ENCODE measurements at places on chromosomes 4 and X.

- H3K27me3 ChIP-seq = no peaks in the 10 kb centered on the region
- peak overlapping the region; percentile 11 for H3K27ac ChIP-seq
- no peaks in the 10 kb centered on the region for H3K36me3 ChIP-seq
These were observed 61.0 kb downstream of the STX18 start for GRCh38 chr4:4480685-4481398.

- no peak overlapping the region for H3K27ac ChIP-seq
- H3K36me3 ChIP-seq = no peaks in the 10 kb centered on the region
- H3K27me3 ChIP-seq = no peaks in the 10 kb centered on the region
- DNase-seq = no peak
- H3K4me3 ChIP-seq = no peak overlapping the region
These were observed 143.9 kb downstream of the RPS6KA6 start for GRCh38 chrX:84044051-84044450.

GRCh38 chr4:131613086-131613823 lies 1535.8 kb upstream of the PCDH10 start:
- no peak for DNase-seq
- H3K36me3 ChIP-seq = no peaks in the 10 kb centered on the region
- no peak overlapping the region for H3K4me3 ChIP-seq
- H3K27me3 ChIP-seq = no peaks in the 10 kb centered on the region

- no peak overlapping the region for H3K27ac ChIP-seq
- H3K4me1 ChIP-seq = peaks cover 2% of the 10 kb centered on the region
- no peaks in the 10 kb centered on the region for H3K36me3 ChIP-seq
- H3K4me3 ChIP-seq = no peak overlapping the region
- no peaks in the 10 kb centered on the region for H3K27me3 ChIP-seq
These were observed 605.2 kb upstream of the NR3C2 start for GRCh38 chr4:149047368-149047767.

DNA sequence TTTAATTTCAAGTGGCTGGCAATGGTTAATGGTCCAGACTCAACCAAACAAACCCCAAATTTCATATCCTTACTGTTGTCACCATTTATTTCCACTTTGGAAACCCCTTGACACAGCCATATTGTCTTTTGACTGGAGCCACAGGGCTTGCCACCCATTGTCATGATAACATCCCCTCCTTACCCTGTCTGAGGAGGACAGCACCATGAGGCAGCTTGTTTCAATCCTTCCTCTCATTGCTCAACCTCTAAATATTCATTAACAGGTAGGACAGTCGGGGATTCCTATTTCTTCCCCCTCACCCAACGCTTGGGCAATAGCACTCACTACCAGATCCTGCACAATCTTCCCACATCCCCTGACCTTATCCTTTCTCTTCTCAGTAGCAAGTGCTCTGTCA lies 92.1 kb downstream of the CEP135 start:
- no peak for DNase-seq
- H3K27ac ChIP-seq = no peak overlapping the region
- peaks cover 3% of the 10 kb centered on the region for H3K4me1 ChIP-seq
- no peaks in the 10 kb centered on the region for H3K36me3 ChIP-seq
- no peak overlapping the region for H3K4me3 ChIP-seq
- no peaks in the 10 kb centered on the region for H3K27me3 ChIP-seq

DNA sequence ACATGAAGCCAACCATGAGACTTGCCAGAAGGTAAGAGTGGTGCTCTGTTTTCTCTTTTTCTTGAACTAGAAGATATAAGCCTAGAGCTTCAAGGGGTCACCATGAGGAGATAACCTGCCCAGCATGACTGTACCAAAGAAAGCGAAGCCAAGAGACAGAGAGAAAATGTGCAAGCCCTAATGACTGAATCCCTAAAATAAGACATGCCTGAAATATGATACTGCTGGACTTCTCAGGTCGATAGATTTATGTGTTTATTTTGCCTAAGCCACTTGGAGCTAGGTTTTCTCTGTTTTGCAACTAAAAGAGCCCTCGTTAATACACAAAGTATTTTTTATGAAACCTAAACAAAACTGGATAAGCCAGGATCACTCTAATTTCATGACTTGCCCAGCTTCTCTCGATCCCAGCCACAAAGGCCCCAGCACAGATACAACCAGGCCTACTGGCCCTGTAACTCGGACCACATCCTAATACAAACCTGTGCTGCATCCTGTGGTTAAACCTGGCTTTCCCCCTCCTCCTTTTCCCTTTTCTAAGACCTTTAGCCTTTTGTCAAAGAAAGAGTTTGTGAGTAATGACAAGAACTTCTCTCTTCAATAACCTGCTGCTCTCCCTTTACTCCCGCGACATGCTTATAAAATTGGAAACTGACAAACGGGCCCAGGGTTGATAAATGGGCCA lies 185.8 kb downstream of the APBB2 start:
- DNase-seq = no peak
- no peaks in the 10 kb centered on the region for H3K36me3 ChIP-seq

DNA sequence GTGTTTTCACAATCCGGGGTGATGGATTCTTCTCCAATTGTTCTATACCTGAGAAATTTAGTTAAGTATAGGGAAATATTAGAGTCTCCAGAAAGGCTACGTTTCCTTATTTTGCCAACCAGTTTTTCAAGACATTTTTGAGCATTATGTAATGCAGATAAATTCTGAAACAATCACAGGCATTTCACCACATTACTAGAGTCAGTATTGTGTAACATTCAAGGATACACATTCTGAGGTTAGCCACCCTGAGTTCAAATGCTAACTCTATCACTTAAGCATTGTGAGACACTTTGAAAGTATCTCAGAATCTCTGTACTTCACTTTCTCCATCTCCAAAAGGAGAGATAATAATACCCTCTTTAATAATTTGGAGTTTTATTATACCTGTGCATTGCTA lies 10.6 kb downstream of the SULT1B1 start:
- H3K4me3 ChIP-seq = no peak overlapping the region
- no peaks in the 10 kb centered on the region for H3K27me3 ChIP-seq
- no peaks in the 10 kb centered on the region for H3K4me1 ChIP-seq
- no peak for DNase-seq

DNA sequence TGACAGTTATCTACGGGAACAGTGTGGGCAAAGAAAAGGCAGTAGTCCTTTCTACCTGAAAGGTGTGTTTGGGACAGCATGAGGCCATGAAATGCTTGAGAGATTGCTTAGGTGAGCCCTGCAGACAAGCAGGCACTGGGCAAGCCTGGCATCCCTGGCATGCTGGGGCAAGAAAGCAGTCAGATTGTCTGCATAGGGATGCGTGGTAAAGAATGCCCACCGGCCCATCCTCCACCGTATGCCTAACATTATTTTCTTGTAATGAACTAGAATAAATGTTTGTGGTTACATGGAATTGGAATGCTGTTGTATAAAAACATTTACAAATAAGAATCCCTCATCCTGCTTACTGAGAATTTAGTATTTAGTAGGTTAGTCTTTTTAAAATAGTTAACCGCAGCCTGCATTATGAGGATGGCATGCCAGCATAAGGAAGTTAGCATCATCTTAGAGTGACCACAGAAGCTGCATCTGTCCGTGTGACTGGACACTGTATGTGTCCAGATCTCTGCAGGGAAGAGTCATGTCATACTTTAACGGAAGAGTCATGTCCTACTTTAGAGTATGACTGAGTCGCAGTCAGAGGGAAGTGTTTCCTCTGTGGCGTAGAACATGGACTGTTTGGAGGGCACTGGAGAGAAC lies 18.9 kb downstream of the ZBTB49 start:
- no peaks in the 10 kb centered on the region for H3K27me3 ChIP-seq
- H3K27ac ChIP-seq = no peak overlapping the region
- H3K4me1 ChIP-seq = no peaks in the 10 kb centered on the region
- H3K4me3 ChIP-seq = no peak overlapping the region
- DNase-seq = no peak
- peaks cover 46% of the 10 kb centered on the region for H3K36me3 ChIP-seq

- H3K27ac ChIP-seq = no peak overlapping the region
- no peak overlapping the region for H3K4me3 ChIP-seq
- DNase-seq = no peak
- peaks cover 12% of the 10 kb centered on the region for H3K4me1 ChIP-seq
- no peaks in the 10 kb centered on the region for H3K27me3 ChIP-seq
These were observed 42.4 kb downstream of the NHS start for GRCh38 chrX:17417372-17417771.

- H3K27me3 ChIP-seq = no peaks in the 10 kb centered on the region
- peak; percentile 33 for DNase-seq
- no peak overlapping the region for H3K27ac ChIP-seq
These were observed 3.4 kb downstream of the ATP1B4 start for GRCh38 chrX:120365320-120365719.

- H3K27me3 ChIP-seq = peaks cover 21% of the 10 kb centered on the region
- no peaks in the 10 kb centered on the region for H3K4me1 ChIP-seq
- no peak overlapping the region for H3K4me3 ChIP-seq
- H3K36me3 ChIP-seq = no peaks in the 10 kb centered on the region
- no peak for DNase-seq
These were observed 45.9 kb downstream of the TSC22D3 start for GRCh38 chrX:107729558-107730297.

- DNase-seq = no peak
- no peaks in the 10 kb centered on the region for H3K4me1 ChIP-seq
- H3K27ac ChIP-seq = no peak overlapping the region
- H3K4me3 ChIP-seq = no peak overlapping the region
- no peaks in the 10 kb centered on the region for H3K27me3 ChIP-seq
These were observed 99.1 kb downstream of the PDLIM5 start for GRCh38 chr4:94550851-94551250.

GRCh38 chr4:105075045-105075444 lies 71.6 kb upstream of the TET2 start:
- H3K27me3 ChIP-seq = no peaks in the 10 kb centered on the region
- no peaks in the 10 kb centered on the region for H3K36me3 ChIP-seq
- no peaks in the 10 kb centered on the region for H3K4me1 ChIP-seq
- H3K27ac ChIP-seq = no peak overlapping the region
- DNase-seq = no peak

- H3K27ac ChIP-seq = peak overlapping the region; percentile 63
- DNase-seq = no peak
- no peaks in the 10 kb centered on the region for H3K36me3 ChIP-seq
These were observed 8.0 kb downstream of the KLF3 start for GRCh38 chr4:38672074-38672396.

DNA sequence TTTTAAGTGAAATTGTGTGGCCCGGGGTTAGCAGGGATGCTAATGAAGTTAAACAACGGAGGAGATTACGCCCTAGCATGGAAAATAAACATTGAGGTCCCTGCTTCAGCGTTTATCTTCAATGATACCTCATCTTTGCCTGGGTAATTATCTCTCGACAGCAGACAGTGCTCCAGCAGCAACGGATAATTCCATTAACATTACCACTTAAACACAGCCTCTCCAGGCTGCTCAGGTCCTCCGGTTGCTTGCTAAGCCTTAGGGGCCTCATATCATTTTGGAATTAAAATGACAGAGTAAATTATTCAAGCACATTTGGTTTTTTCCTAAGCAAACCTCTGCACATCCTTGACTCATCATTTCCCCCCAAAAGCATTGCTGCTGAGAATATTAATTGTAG lies 281.5 kb upstream of the KLF3 start:
- no peak overlapping the region for H3K4me3 ChIP-seq
- no peak overlapping the region for H3K27ac ChIP-seq
- peaks cover 7% of the 10 kb centered on the region for H3K4me1 ChIP-seq

- no peaks in the 10 kb centered on the region for H3K36me3 ChIP-seq
- no peak for DNase-seq
- H3K27me3 ChIP-seq = no peaks in the 10 kb centered on the region
- H3K4me3 ChIP-seq = no peak overlapping the region
These were observed 735.1 kb downstream of the GLUD2 start for GRCh38 chrX:121782544-121782943.

- H3K27me3 ChIP-seq = no peaks in the 10 kb centered on the region
- no peak overlapping the region for H3K4me3 ChIP-seq
These were observed 13.7 kb upstream of the ZNF185 start for GRCh38 chrX:152884171-152884570.

DNA sequence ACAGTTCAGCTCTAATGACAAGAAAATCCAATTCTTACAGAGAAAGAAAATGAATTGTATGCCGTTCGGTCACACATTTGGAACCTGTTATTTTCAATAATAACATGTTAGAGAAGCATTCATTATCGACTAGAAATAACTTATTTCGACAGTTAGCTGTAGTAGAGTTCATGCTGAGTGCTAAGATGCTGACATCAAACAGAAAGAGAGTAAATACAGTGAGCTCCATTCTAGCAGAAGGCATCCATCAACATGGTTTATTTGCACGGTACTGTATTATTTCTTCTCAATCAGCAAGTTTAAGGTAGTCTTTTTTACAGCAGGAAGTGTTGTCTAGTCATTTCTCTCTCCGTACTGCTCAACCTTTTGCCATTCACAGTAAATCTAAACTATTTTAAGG lies 732.1 kb downstream of the STIM2 start:
- H3K27ac ChIP-seq = no peak overlapping the region
- no peak for DNase-seq
- no peaks in the 10 kb centered on the region for H3K27me3 ChIP-seq
- H3K4me1 ChIP-seq = no peaks in the 10 kb centered on the region
- no peaks in the 10 kb centered on the region for H3K36me3 ChIP-seq

DNA sequence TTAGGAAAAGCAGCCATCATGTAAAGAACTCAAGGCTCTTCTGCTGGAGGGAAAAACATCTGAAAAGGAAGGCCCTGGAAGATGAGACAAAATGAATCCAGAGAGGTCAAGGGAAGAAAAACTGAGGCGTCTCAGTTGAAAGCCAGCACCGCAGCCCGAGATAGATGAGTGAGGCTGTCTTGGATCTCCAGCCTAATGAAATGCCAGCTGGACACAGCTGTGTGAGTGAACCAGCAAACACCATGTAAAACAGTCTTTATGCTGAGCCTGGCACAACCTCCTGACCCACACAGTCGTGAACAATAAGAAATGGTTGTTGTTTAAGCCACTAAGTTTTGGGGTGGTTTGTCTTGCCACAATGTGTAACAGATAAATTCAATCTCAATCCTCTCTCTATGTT lies 48.6 kb upstream of the RASL11B start:
- H3K36me3 ChIP-seq = no peaks in the 10 kb centered on the region
- no peaks in the 10 kb centered on the region for H3K27me3 ChIP-seq
- no peak overlapping the region for H3K4me3 ChIP-seq
- no peak overlapping the region for H3K27ac ChIP-seq

- H3K4me1 ChIP-seq = no peaks in the 10 kb centered on the region
- no peaks in the 10 kb centered on the region for H3K36me3 ChIP-seq
- no peak overlapping the region for H3K4me3 ChIP-seq
These were observed 344.6 kb upstream of the LCORL start for GRCh38 chr4:18366136-18366535.

DNA sequence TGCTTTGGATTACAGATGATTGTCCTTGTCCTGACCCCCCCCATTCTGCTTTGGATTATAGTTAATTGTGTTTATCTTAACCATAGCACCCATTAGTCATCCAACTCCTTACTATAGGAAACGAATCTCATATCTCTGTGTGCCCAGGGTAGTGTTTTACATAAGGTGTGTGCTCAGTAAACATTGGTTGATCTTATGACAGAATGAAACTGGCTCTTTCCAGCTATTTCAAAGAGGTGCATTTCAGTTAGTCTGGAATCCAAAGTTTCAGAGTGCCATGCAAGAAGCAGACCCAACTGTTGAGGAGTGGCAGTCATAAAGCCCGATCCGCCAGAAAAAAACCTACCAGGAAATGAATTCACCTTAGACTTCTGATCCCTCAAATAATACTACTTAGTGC lies 14.7 kb downstream of the TRIM2 start:
- H3K4me3 ChIP-seq = no peak overlapping the region
- no peaks in the 10 kb centered on the region for H3K36me3 ChIP-seq
- H3K4me1 ChIP-seq = peaks cover 20% of the 10 kb centered on the region

- no peaks in the 10 kb centered on the region for H3K36me3 ChIP-seq
- no peak for DNase-seq
- H3K4me1 ChIP-seq = no peaks in the 10 kb centered on the region
- no peak overlapping the region for H3K4me3 ChIP-seq
- H3K27ac ChIP-seq = no peak overlapping the region
- H3K27me3 ChIP-seq = no peaks in the 10 kb centered on the region
These were observed 33.0 kb upstream of the RAB9B start for GRCh38 chrX:103864886-103865534.

GRCh38 chrX:17697191-17697590 lies 40.1 kb upstream of the SCML1 start:
- H3K36me3 ChIP-seq = no peaks in the 10 kb centered on the region
- DNase-seq = no peak
- no peaks in the 10 kb centered on the region for H3K27me3 ChIP-seq
- H3K4me1 ChIP-seq = peaks cover 2% of the 10 kb centered on the region
